KG1 (cell line): ENCODE measurements at places on chromosomes 2 and 18.

- no peak for DNase-seq
Observed at GRCh38 chr18:8856769-8857393, 151.5 kb downstream of the MTCL1 start.

DNA sequence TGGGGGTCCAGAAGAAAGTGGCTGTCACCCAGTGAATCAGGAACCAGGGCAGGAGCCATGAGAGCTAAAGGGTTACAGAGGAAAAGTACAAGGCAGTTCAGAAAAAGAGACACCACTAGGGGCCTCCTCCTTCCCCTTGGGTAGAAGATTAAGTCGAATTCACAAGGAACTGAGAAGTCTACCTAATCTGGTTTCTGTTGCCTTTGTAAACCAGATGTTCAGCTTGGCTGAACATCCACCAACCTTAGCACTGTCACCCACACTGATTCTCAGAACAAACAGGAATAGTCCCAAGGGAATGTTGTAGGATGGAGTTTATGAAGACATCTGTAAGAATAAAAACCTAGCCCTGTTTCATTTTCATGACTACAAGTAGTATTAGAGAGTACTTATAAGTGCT lies 90.4 kb upstream of the NOSTRIN start:
- no peak for DNase-seq

DNA sequence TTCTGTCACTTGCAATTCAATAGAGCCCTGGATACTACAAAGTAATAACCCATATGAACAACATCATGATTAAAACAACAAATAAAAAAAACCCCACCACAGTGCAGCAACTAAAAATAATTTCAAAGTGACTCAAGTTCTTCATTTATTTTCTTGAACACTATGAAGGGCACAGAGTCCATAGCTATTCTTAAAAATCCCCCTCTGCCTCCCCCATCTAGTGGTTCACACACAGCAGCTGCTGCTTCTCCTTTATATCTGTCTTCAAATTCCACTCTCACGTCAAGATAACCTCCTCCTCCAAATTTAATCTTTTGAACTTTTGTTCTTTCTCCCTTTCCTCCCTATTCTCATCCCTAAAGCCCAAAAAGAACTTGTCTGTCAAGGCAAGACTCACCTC lies 591.3 kb downstream of the ZEB2 start:
- DNase-seq, result no peak

DNA sequence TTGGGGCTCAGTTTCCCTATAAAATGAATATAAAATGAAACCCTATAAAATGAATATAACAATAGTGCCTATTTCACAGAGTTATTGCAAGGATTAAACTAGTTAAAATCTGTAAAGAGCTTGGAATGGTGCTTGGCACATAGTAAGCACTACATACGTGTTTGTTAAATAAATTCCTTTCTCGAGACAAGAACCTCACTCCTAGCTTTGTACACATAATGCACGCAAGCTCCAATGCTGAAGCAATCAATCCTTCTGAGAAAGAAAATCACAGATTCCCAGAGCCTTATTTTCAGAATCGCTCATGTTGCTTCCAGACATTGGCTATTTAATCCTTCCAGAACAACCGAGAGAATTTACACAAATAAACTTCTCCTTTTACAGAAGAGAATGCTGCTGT lies 440.9 kb downstream of the IRS1 start:
- DNase-seq, result no peak

GRCh38 chr18:13640266-13640860 lies 86.0 kb downstream of the FAM210A start:
- no peak for DNase-seq

GRCh38 chr2:3288470-3289170 lies 89.0 kb downstream of the EIPR1 start:
- DNase-seq, result no peak

DNA sequence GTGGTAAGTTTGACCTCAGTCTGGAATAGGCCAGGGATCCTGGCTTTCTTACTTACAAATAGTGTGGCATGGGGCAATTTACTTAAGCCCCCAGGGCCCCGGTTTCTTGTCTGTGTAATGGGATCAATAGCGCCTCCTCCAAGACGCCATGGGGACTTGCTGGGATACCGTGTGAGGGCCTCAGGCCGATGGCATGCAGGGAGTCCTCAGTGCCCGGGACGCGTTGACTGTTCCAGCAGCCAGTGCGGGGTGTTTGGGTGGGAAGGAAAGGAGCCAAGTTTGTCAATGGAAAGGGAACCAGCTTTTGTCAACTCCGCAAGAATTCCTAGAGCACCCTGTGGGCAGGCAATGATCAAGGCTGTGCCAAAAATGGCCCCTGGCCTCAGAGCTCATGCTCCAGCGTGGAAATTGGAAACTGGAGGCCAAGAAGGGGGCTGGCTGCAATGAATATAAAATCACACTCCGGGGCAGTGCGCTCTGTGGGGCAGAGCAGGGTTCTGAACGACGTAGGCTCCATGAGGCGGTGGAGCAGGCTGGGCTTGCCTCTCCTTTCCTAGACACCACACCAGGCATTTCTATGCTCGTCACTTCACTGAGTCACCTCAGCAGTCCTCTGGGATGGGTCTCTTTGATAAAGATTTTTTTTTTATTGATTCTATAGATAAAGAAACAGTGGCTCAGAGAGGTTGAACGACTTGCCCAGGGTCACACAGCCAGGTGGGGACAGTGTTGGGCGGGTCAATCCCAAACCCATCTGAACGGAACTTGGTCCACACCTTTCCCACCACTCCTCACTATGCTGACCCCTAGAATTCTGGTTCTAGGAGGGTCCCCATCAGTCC lies 56.7 kb upstream of the ASAP2 start:
- DNase-seq, result no peak

- DNase-seq, result no peak
Observed at GRCh38 chr2:9524291-9524690, 31.3 kb downstream of the ADAM17 start.

GRCh38 chr2:54029721-54030395 lies 59.1 kb upstream of the PSME4 start:
- no peak for DNase-seq

DNA sequence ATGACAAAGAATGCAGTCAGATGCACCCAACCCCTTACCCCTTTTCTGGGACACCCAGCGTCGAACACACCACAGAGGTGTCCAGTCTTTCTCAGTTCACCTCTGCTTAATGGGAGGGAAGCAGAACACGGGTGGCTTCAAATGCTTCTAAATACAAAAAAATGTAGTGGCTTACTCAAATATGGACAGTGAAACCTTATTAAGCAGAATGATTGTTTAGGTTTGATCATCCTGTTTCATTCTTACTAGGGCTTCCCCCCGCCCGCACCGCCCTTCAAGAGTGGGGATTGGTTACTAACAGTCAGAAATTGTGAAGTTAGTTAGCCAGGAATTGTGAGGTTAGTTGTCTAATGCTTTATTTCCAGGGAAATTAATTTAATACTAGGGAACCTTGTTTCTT lies 21.6 kb downstream of the ATG16L1 start:
- no peak for DNase-seq

DNA sequence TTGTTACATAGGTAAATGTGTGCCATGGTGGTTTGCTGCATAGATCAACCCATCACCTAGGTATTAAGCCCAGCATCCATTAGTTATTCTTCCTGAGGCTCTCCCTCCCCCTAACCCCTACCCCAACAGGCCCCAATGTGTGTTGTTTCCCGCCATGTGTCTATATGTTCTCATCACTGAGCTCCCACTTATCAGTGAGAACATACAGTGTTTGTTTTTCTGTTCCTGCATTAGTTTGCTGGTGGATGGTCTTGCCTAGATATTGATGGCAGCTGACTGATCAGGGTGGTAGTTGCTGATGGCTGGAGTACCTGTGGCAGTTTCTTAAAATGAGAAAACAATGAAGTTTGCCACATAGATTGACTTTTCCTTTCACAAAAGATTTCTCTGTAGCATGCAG lies 34.6 kb upstream of the MSTN start:
- DNase-seq, result no peak

DNA sequence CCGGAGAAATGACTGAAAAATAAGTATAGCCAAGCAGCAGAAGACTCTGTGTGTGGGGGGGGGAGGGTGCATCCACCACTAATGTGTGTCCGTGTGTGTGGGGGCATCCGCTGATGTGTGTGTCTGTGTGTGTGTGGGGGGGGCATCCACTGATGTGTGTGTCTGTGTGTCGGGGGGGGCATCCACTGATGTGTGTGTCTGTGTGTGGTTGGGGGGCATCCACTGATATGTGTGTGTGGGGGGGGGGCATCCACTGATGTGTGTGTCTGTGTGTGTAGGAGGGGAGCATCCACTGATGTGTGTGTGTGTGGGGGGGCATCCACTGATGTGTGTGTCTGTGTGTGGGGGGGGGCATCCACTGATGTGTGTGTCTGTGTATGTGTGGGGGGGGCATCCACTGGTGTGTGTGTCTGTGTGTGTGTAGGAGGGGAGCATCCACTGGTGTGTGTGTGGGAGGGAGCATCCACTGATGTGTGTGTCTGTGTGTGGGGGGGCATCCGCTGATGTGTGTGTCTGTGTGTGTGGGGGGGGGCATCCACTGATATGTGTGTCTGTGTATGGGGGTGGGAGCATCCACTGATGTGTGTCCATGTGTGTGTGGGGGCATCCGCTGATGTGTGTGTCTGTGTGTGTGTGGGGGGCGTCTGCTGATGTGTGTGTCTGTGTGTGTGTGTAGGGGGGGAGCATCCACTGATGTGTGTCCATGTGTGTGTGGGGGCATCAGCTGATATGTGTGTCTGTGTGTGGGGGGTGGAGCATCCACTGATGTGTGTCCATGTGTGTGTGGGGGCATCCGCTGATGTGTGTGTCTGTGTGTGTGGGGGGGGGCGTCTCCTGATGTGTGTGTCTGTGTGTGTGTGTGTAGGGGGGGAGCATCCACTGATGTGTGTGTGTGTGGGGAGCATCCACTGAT lies 125.0 kb downstream of the NFATC1 start:
- DNase-seq, result no peak
